Left colon (tissue), 2 donors: ENCODE measurements at places on chromosomes 7 and 10.

DNA sequence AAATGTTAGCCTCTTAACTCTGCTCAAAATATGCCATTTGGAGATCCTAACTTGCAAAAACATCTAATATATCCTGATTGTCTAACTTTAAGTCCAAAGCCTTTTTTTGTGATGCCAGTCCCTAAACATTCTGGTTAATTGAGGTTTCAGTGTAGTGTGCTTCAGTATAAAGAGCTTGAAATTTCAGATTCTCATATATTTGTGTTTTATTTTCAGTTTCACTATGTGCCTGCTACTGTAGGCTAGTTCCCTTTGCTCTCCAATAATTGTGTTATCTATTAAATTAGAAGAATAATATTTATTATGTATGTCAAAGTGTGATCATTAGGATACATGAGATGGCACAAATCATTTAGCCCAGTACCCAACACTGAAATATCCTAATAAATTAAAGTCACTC lies 1361.2 kb downstream of the XPNPEP1 start:
- DNase-seq: no peak

- no peak for DNase-seq
These were observed 15.2 kb downstream of the SND1 start for GRCh38 chr7:127667017-127667670.

GRCh38 chr10:6280291-6280690 lies 77.6 kb downstream of the PFKFB3 start:
- no peak for DNase-seq

DNA sequence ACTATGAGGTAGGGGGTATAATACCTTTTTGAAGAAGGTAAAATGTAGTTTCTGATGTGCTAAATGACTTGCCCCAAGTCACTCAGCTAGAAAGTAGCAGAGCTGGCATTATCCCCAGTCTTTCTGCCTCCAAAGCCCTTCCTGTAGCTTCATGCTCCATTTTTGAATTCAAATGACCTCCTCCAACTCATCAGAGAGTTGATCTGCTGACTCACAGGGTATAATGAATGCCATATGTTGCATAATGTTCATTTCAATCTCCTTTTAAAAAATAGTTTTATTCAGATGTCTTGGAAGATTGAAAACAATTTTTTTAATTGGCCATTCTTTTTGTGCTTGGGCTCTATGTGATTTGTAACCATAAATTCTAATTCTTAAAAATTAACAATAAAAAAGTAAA lies 272.8 kb upstream of the IMMP2L start:
- DNase-seq: no peak

- DNase-seq: no peak
These were observed 72.3 kb upstream of the MKRN1 start for GRCh38 chr7:140551355-140552239.

DNA sequence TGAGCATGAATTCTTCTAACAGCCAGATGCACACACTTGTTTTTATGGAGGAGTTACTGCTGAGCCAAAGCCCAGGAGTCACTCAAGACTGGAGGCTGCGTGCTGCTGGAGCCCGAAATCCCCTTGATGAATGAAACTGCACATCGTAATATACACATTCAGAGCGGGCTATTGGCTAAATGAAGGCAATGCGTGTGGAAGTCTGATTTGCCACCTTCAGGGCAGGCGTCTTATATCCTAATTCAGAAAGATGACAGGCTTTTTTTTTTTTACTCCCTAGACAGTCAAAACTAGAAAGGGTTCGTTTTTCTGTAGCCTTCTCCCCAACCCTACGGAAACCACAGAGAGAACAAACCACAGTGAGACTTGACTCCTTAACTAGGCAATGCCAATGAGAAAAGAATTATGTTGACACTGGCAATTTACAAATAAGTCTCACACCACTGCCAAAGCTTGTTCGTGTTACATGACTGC lies 227.2 kb upstream of the KLF14 start:
- no peak for DNase-seq

- DNase-seq: no peak
These were observed 85.5 kb downstream of the GLRX3 start for GRCh38 chr10:130221456-130222375.

DNA sequence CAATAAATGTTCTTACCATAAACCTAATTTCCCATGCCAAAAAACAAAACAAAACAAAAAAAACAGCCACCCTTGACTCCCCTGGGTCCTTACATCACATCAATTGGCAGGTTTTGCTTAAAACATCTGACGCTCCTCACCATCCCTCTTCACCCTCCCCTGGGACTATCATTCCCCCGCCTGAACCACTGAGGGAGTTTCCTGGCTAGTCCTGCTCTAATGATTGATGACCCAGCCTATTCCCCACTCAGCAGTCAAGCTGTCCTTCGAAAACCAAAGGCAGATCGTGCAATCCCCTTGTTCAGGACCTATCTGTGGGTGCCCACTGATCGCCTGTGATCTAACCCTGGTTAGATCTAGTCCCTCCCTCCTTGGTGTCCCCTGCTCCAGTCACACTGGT lies 11.2 kb upstream of the FRMPD2 start:
- DNase-seq: no peak

DNA sequence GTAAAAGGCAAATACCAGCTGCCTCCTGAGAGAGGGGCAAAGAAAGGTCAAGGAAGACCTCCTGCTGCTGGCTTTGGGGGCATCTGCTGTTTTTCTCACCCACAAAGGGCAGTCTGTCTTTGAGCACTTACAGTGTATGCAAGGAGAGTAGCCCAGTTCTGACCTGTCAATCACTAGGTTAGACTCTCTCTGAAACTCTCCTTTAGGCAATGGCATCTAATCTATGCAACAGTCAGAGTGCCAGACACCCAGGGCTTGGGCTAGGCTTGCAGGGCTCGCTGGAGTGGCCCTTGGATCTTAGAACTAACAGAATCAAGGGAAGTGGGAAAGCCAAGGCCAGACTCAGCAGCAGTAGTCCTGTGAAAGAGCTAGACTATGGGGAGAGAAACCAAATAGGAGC lies 522.9 kb downstream of the NRG3 start:
- DNase-seq: no peak

DNA sequence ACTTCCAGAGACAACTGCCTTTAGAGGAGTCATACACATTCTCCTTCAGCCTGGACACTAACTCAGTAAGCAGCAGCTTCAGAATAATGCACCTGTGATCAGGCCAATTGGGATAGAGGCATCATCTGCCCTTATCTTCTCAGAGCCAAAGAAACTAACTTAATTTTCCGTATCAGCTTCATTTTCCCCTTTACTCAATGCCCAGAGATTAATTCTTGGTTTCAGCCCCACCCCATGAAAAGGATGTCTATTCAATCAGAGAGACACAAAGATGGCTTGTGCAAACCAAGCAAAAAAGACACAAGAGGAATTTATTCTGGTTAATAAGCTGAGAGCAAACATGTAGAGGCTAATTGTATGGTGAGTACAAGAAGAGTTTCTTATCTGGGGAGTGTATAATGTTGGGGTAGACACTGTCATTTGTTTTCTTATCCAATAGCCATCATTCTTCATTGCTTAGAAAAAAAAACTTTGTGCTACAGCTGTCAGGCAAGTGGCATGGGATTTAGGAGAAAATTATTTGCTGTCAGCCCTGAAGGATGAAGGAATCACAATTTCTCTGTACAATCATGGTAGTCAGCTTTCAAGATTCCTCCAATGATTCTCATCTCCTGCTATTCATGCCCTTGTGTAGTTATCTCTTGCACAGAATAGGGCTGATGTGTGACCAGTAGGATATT lies 38.7 kb upstream of the CCSER2 start:
- DNase-seq: no peak

GRCh38 chr7:87886875-87887274 lies 10.6 kb downstream of the DBF4 start:
- no peak for DNase-seq

- DNase-seq: no peak
These were observed 57.6 kb downstream of the MKI67 start for GRCh38 chr10:128068398-128069285.

DNA sequence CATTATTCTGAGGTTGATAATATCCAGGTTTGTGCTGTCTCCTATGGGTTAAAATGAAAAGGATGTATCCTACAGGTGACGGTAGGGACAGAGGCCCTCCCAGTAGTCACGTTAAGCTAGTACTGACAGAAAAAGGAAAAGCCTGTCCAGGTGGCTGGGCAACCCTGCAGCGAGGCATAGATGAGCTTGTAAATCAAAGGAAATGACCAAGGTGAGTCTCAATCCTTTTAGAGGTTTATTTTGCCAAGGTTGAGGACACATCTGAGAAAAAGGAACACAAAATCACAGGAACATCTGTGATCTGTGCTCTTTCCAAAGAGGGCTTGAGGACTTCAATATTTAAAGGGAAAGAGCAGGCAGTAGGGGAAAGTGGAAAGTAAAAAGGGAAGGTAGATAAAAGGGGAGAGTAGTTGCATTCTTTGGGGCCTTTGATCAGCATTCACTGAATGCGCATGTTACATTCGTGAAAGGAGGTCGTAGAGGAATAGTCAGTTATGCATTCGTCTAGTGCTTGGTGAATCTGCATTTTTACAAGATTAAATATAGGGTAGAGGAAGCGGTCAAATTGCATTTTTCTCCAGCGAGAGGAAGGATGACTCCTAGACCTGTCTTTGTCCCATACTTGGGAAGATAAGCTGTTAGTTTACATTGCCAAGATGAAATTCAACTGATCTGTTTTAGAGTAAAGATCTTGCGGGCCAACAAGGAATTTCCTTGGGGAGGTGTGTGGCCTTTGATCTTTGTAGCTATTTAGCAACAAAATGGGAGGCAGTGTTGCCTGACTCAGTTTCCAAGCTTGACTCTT lies 884 bp upstream of the GSTO1 start:
- DNase-seq: no peak

DNA sequence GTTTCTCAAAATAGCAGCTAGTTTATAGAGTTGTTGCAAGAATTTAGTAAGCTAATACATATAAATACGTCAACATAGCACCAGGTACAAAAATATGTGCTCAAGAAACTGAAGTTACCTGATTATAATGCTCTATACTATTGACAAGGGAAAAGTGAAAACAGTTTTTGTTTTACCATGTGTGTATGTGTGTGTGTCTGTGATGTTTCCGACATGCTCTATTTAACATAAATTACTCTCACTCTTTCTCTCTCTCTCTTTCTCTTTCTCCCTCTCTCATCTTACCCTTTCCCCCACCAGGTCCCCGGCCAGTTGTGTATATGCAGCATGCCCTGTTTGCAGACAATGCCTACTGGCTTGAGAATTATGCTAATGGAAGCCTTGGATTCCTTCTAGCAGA lies 4.3 kb downstream of the LIPN start:
- DNase-seq: no peak

GRCh38 chr10:101091546-101092290 lies 29.9 kb downstream of the KAZALD1 start:
- no peak for DNase-seq

- no peak for DNase-seq
These were observed 6.9 kb upstream of the SMARCD3 start for GRCh38 chr7:151255390-151255789.

GRCh38 chr7:105298439-105298894 lies 90.3 kb downstream of the SRPK2 start:
- DNase-seq: no peak

DNA sequence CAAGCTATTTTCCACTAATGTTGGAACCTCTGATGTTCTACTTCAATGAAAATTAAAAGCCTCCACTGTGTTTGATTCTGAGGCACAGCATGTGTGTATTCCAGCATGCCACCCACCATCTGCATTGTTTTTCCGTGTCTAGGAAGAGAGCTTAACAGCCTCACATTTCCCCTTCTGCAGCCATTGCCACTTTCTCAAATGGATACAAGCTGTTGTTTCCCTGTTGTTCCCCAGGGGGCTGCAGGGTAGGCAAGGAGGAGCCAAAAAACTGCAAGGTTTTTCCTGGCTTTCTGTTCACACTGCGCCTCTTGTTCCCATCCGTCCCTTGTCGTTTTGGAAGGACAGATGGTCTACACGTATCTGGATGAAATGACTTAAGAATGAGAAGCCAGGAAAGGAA lies 72.3 kb upstream of the DNAJB12 start:
- DNase-seq: no peak

GRCh38 chr10:77622889-77623291 lies 14.7 kb downstream of the KCNMA1 start:
- no peak for DNase-seq

- no peak for DNase-seq
These were observed 58.5 kb downstream of the MICU1 start for GRCh38 chr10:72567421-72567820.
